ENCODE measurements at places on chromosomes 4 and X.

- no peak for DNase-seq
Observed at GRCh38 chr4:120916937-120917336, 5.6 kb downstream of the PRDM5 start.

DNA sequence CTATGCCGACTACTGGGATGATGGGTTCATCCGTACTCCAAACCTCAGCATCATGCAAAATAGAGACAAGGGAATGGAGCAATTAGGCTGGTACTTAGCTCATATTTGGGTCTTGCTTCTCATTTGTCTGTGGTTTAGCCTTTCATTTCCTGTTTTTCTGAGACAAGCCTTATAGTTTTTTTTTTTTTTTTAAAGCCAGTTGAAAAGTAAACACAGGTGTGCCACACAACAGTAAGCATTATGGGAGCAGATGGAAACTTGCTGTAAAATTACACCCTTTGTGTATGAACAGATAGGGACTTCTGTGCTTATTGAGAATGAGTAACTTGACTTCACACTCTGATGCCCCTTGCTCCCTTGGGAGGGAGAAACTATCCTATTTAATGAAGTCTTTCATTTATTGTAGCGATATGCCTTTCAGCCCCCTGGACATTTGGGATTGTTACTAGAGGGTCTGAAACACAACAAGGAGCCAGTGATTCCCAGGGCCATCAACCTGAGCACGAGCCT is 13.7 kb downstream of the RASSF6 start:
- no peak for DNase-seq

- DNase-seq = no peak
Observed at GRCh38 chrX:38726612-38727011, 74.6 kb upstream of the MID1IP1 start.

DNA sequence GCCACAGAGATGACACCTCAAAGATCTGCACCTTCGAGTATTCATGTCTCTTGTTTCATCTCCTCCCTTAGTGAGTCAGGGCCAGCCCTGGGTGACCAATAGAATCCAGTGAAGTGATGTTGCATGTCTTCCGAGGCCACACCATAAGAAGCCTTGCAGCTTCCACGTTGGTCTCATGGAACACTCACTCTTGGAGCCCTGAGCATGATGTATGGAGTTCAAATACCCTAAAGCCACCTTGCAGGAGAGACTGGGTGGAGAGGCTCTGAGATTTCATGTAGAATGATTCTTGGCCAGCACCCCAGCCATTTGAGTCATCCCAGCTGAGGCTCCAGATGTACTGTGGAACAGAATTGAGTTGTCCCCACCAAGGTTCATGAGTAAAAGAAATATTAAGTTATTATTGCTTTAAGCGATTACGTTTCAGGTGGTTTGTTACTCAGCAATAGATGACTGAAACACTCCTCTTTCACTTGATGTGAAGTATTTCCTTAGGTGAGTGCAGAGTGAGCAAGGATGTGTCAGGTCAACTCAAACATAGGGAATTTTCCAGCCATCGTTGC is 5.0 kb upstream of the RP2 start:
- no peak for DNase-seq

DNA sequence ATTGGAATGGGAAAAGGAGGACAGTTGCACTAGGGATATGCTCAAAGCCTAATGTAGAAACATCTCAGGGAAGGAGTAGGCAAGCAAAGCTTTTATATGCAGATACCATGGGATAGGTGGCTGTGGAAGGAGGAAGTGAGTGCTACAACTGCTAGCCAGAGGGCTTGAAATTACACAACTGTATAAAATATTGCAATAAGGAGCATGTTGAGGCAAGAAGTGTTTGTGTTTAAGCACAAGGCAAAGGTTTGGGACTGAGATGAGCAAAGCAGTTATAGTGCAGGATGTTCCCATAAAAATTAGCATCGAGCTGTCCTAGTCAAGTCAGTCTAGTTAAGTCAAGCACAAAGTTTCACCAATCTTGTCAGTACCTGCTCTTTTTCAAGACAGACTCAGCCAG is 35.6 kb upstream of the DCAF8L1 start:
- DNase-seq = no peak

DNA sequence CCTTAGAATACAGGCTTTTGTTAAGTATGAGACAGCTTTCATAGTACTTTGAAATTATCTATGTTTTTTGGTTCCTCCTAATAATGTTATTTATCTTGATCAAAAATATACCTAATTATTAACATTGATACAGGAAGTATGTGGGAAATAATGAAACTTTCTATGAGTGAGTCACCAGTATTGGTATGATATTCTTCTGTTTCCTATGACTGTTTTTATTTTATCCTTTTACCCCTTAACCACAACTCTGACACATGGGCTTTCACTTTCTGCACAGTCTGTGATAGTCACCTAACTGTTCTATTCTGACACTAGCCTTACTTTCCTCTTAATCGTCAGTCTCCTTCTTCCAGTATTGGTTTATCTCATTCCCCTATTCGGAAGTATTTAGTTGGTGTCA is 4.7 kb downstream of the THAP9 start:
- DNase-seq = no peak

GRCh38 chr4:3406431-3406830 is 35.3 kb upstream of the HGFAC start:
- peak; percentile 43 for DNase-seq

- DNase-seq = no peak
Observed at GRCh38 chr4:144740316-144740715, 94.4 kb downstream of the HHIP start.

DNA sequence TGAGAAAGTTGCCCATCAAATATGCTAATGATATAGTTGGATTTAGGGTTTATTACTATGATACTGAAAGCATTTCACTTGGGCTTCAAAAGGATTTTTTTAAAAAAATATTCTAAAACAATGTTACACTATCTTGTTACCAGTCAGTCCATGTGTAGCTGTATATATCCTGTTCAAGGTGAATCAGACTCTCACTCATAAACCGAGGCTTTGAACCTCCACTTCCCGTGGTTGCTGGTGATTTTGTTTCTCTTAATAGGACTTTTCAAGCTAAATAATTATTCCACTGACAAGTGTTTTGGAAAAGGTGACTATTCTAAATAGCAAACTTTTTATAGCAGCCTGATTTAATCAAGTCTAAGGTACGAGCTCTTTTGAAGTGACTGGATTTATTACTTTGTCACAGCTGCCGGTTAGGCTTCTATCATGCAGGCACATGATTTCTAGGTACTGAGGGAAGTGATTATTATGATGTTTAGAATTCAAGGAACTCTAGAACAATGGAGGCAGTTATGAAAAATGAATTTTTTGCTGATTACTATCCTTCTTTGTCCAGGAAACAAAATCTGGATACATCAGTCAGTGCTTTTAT is 287.7 kb downstream of the KCTD8 start:
- DNase-seq = no peak

- no peak for DNase-seq
Observed at GRCh38 chr4:10688022-10688421, 3.5 kb upstream of the CLNK start.

DNA sequence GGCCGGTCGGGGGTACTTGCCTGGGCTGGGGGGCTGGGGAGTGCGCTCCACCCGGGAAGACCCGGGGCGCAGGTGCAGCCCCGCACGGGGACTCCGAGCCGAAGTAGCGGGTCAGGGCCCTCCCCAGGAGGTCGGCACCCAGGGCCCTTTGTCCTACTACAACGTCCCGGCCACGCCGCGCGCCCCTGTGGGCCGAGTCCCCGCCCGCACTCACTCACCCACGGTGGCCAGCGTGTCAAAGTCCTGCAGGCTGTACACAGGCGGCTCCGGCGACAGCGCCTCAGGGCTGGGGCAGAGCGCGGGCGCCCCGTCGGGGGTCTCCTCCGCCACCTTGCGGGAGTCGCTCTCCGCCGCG is 602 bp downstream of the PRKX start:
- no peak for DNase-seq

- no peak for DNase-seq
Observed at GRCh38 chrX:37697169-37697760, 11.7 kb downstream of the XK start.

DNA sequence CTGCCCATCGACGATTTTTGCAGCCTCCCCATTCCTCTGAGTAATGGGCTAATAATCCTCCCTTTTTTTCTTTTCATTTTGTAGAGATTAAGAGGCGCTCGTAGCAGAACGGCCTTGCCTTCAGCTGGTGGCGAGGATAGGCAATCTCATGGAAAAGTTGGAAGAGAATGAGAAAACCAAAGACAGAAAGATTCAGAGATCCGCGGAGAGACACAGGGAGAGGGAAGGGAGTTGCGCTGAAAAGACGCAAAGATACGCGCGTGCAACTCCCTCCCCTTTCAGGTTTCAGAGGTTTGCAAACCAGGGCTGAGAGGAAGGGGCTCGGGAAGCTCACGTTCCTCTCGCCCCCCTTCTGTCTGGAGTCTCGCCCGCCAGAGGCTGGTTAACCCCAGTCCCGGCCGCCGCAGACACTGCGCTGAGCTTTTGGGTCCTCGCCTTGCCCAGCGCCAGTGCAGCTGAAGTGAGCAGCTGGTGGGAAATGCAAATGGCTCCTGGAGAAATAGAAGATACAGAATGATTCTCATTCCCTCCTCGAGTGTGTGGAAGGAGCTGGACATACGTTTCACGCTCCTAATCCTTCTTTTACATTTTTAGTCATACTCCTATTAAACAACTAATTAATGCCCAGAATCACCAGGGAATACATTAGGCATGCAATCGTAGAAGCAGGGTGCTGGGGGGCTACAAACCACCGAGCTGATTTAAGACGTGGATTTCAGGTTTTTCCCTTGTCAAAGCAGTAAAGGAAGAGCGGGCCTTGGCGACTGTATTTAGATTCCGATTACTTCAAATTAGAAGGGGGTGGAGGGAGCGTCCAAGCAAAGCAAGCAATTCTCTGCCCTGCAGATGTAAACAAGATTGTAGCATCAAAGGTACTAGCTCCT is 16.6 kb upstream of the PITX2 start:
- no peak for DNase-seq

- no peak for DNase-seq
Observed at GRCh38 chr4:170202721-170203120, 113.0 kb upstream of the AADAT start.

DNA sequence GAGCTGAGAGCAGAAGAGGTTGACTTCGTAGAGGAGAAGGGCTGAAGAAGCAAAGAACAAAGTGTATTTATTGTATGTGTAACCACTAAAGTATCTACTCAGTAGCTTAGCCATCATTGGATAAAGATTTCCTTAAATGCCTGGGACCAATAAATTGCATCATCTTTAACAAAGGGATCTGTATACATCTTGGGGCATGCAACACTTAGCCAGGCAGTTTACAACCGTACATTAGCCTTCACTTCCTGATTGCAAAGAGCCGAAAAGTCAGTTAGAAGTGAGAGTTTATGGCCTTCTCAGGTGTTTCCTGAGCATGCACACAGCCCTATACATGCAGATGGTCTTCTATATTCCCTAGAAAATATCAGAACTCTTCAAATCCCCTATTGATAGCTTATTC is 68.0 kb upstream of the MAGED1 start:
- no peak for DNase-seq
